Aorta (tissue), 5 donors: ENCODE measurements at places on chromosomes 1 and 21. TPM values are rescaled to one million over a fixed set of nuclear protein-coding genes. Genes with fewer than 3 reads are reported as not detected.

DNA sequence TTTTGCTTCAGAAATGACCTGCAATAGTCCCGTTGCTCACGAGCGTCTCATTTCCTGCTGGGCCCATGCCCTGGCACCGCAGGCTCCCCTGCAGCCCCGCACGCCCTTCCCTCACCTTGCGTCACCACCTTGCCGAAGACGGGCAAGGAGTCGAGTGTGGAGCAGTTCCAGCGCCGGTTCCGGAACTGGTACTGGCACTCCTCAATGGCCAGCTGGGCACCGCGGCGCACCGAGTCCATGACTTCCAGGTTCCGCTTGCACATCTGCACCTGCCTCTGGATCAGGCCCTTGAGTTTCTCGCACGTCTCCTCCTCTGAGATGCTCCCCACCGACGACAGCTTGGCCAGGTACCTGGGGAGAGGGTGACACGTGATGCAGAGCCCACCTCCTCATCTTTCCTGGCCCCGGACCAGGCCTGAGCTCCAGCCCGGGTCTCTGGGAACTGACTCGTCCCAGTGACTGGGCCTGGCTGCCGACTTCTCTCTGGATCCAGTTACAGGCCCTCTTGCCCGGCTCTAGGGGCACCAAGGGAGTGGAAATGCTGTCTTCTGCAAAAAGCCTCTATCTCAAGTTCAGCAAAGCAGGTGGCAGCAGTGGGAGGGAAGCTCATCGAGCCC is 13.3 kb downstream of the WNT4 start:
- DNase-seq = no peak

DNA sequence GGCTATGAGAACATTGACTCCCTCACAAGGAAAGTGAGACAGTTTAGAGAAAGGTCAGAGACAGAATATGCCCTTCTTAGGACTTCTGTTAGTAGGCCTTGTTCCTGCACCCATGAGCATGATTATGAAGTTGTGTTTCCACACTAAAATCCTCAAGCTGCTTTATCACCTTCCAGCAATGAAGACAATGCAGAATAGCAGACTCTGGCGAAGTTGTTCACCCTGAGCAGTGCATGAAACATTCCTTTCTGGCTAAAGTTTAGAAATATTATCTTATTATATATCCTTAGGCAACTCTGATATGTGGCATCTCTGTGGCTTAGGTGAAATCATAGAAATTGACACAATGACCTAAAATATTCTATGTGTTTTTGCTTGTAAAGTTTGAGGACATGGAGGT is 13.9 kb upstream of the OR2G2 start:
- no peak for DNase-seq

GRCh38 chr21:33401630-33401992 is 1.6 kb upstream of the IFNGR2 start:
- peak; percentile 50 for DNase-seq

DNA sequence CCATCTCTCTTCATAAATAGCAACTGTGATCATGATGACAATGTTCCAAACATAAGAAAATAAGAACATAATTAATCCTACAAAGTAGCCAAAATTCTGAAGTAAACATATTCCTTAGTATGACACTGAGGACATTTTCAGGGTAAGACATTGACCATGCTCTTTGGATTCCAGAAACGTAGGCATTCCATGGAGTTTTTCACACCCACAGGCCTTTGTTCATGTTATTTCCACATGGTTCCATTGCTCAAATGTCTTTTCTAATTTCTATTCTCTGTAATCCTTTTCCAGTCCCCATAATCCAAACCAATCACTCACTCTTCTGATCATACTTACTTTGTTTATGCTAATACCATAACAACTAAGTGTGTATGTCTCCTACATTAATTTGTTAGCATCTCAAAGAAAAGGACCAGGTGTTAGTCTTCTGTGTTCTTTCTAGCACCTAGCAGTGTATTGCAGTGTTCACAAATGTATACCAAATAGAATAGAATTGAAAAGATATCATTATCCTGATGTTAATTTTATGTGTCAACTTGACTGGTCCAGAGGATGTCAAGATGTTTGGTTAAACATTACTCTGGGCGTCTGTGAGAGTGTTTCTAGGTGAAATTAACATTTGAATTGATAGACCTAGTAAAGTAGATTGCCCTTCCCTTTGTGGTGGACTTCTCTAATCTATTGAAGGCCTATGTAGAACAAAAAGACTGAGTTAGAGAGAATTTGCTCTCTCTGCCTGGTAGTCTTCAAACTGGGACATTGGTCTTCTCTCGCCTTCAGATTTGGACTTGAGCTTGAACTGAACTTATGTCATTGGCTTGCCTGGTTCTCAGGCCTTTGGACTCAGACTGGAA is 516.6 kb downstream of the PTPRC start:
- no peak for DNase-seq

GRCh38 chr1:118075116-118075515 is 109.9 kb downstream of the SPAG17 start:
- DNase-seq = no peak

GRCh38 chr1:228976316-228976715 is 241.0 kb downstream of the RHOU start:
- DNase-seq = no peak

DNA sequence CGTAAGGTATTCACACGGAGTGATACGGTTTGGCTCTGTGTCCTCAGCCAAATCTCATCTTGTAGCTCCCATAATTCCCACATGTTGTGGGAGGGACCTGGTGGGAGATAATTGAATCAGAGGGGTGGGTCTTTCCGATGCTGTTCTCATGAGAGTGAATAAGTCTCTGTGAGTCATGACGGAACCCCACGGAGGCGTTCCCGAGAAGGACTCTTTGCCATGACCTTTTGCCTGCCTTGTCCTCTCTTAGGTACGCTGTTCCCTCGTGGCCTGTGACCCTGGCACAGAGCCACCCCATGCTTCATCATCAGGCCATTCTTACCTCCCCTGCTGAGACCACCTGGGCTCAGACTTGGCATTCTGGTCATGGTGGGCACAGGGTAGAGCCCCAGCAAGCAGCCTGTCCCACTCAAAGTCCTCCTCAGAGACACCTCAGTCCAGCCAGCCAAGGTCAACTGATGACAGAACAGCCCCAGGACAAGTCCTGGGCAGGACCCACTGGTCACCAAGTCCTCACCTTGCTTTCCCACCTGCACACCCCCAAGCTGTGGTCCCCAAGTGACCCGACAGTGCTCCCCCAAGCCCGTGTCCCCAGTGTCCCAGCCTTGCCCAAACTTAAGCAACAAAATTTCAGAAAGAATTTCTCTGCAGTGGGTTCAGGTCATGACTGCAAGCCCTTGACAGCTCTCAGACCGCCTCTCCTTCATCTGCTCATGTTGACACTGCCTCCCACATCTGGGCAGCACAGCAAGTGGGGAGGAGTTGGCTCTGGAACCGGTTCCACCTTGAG is 158.4 kb downstream of the ACTL8 start:
- no peak for DNase-seq

- no peak for DNase-seq
Observed at GRCh38 chr1:217238945-217239344, 391.9 kb downstream of the GPATCH2 start.

DNA sequence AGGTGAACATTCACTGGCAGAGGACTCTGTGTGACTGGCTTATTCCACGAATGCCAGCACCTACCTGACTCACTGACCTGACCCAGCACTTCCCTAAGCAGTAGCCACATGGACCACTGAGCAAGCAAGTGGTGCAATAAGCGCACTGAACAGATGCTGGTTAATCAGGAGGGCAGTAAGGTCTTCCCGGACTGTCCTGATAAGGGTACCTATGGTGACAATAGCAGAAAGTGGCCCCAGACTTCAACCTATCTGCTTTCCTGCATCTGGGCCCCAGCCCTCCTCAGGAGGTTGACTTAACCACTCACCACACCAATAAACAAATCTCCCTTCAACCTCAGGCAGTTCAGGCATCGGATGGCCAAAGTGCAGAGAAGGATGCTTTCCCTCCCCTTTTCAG is 65.7 kb downstream of the SETD4 start:
- DNase-seq = no peak

DNA sequence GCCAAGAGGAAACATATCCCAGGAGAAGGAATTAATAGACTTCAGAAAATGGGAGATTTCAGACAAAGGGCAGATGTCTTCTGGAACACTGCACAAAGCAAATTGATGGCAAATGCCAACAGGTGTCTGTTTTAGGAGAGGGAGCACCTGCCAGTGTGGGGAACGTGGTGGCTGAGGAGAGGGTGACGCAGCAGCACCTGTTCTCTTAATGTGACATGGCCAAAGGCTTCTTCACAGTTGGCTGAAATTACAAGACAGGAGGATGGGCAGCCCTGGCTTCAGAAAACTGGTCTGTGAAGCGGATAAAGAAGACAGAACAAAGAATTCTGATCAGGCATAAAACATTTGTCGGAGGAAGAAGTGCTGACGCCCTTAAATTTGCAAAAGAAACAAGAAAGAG is 178.7 kb upstream of the RUNX1 start:
- DNase-seq = no peak

DNA sequence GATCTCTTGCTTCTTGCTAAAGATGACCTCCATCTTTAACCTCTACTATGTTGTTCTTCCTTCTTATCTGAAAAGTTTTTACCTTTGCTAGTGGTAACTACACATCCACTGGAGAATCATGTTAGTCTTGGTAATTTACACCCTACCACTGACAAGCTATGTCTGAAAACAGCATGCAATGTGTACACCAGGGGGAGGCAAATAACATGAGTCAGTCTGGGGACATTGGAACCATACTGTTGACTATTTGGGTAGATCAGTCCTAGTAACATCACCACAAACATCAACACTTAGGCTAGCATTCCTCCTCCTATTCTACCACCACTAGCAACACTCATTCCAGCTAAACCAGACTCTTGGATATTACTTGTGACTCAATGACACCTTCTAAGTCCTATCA is 549.0 kb downstream of the KCNT2 start:
- DNase-seq = no peak

- DNase-seq = peak; percentile 77
Observed at GRCh38 chr1:1779691-1780597, 1.7 kb upstream of the NADK start.

- DNase-seq = peak; percentile 90
Observed at GRCh38 chr1:21508580-21509350, 458 bp upstream of the ALPL start.

DNA sequence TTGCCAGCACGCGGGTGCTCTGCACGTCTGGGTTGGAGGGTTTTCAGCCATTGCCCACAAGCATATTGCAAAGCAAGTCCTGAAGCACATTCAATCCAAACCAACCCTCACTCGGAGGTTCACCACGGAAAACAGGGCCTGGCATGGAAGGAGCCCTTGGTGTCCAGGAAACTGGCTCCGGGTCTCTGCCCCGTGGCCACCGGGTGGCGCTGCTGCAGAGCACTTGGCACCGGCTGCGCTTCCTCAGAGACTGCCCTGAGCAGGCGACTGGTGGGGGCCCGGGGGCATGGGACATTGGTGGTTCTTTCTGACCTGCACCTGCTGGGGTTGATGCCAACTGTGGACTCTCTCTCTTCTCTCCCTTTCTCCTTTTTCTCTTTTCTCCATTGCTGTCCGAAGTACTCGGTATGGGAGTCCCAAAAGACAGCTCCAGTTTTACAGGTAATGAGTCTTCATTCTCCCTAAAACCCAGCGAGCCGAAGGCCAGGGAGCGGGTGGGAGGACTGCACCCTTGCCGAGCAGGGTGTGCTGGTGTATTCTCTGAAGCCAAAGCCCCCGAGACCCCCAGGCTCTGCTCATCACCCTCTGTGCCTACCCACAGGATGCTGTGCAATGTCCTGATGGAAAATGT is 4.1 kb upstream of the KCNAB2 start:
- DNase-seq = no peak

DNA sequence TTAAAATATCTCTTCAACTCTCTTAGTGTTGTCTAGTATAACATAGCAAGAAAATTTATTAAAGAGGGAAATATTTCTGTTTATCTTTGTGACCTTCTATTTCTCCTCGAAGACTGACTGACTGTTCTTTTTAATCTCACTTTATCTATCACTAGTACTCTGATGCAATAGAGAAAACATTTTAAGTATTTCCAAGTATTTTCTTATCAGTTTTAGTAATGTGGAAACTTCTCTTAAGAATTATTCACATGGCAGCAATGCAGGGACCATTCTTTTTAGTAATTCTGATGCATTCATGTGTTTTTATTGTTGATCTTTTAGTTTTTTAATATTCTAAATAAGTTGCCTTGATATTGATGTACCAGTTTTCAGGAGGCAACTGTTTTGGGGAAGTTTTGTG is 115.7 kb downstream of the NEK7 start:
- no peak for DNase-seq

DNA sequence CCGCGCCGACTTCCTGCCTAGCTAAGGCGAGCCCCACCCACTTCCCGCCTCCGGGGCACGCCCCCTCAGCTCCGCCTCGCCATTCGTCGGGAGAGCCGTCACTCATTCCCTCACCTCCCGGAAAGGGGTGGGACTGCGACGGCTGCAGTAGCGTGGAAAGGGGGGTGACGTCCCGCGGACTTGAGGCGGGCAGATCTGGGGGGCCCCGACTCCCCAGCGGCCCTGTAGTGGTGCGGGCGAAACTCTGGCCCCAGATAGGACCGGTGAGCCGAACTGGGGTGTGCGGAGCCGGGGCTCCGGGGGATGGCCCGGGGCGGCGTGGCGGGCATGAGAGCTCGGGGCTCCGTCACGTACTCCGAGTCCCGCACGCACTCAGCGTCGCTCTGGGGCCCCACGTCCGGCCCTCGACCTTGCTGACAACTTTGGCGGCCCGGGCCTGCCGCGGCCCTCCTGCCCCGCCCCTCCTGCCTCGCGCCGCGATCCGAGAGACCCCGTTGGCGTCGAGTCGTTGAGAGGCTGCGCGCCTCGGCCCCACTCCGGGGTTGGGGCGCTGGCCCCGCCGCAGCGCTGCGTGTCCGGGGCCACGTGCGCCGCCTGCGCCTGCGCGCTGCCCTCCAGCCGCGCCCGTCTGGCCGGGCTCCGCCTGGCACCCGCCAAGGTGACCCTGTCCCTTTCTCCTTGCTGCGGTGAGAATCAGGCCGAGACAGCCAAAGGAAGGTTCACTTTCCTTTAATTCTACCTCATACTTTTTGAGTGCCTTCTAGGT is 395 bp upstream of the ENO1 start:
- peak; percentile 98 for DNase-seq

GRCh38 chr1:10674700-10675609 is 121.5 kb downstream of the CASZ1 start:
- DNase-seq = no peak

GRCh38 chr1:213268221-213268620 is 217.2 kb downstream of the RPS6KC1 start:
- DNase-seq = no peak

Gene RAVER2
- 18.2 TPM for total RNA-seq

Gene GBP6
- not detected for total RNA-seq

Gene INSRR
- total RNA-seq = 0.51 TPM

Gene CDC7
- total RNA-seq = 1.6 TPM

Gene IRF6
- total RNA-seq = 1.9 TPM

Gene PCSK9
- 0.13 TPM for total RNA-seq

Gene MIXL1
- 0.51 TPM for total RNA-seq

Gene OR6K3
- not detected for total RNA-seq

Gene HSD3B1
- total RNA-seq = not detected
